Stimulated activated CD8-positive, alpha-beta memory T cell treated with anti-CD3 and anti-CD28 coated beads, Interleukin-15, amount 100 ng/mL, for 24 hours (primary cell): ENCODE measurements at places on chromosomes 4 and X.

- no peak for DNase-seq
These were observed 7.6 kb downstream of the PLXNB3 start for GRCh38 chrX:153771415-153772315.

DNA sequence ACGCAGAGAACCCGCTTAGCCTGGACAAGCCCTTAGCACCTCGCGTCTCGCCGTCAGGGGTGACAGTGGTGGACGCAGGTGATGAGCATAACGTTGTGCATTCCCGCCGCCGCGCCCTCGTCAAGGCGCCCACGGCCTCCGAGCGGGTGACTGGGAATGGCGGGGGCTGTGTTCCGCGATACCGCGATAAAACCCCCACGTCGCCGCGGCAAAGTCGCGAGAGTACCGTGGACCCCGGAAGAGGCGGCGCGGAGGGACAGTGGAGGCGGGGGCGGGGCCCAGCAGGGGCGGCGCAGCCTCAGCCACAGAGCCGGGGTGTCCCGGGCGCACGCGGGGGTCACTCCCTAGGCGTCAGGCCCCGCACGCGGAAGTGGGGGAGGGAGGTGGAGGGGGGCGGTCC, 53.8 kb downstream of the ZFYVE28 start:
- DNase-seq: peak; percentile 17

DNA sequence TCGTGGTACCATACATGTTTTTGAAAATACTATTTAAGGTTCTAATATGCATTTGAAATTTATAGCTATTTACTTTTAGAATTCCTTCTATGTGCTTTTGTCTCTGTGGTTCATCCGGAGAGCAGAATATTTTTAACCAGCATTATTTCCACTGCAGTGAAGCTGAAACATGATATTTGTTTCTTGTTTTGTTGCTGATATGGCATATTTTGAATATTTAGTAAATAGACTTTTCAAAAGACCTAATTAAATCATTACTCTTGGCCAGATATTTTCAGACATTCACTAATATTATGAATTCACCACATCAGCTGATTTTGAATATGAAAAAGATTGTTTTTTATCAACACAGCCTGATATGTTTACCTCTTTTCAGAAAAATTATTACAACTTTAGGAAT, 87.0 kb downstream of the FAT4 start:
- no peak for DNase-seq

GRCh38 chr4:145536044-145536443, 54.4 kb downstream of the SMAD1 start:
- DNase-seq: no peak

- no peak for DNase-seq
These were observed 24.9 kb downstream of the WDR1 start for GRCh38 chr4:10091531-10092181.

GRCh38 chr4:143311924-143312323, 24.8 kb upstream of the GAB1 start:
- DNase-seq: no peak

GRCh38 chr4:157270108-157270507, 49.6 kb downstream of the GRIA2 start:
- no peak for DNase-seq

GRCh38 chrX:14015941-14016340, 13.8 kb downstream of the GEMIN8 start:
- no peak for DNase-seq

GRCh38 chr4:8580321-8581093, at the start of gene GPR78:
TSS of gene GPR78 (plus strand) at chr4:8580392. CDS start at chr4:8580983, 591 bp downstream.
- DNase-seq: peak; percentile 17

GRCh38 chr4:173777421-173777820, 247.4 kb upstream of the HAND2 start:
- no peak for DNase-seq

DNA sequence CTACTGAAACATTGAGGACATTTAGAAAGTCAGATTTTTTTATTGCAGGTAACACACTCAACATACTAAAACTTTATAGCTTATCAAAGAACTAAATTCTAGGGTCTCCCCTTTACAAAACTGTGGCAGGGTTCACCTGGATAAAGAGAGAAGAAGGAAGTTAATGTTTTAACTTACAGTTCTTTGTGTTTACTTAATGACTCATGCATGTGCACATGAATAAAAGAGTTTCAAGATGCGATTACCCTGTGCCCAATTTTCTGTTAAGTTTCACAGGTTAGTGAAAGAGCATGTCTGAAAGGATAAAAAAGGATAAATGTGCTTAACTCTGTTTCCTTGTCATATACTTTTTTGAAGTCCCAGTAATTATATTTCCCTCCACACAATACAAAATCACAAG, 16.8 kb downstream of the DCAF8L1 start:
- no peak for DNase-seq

DNA sequence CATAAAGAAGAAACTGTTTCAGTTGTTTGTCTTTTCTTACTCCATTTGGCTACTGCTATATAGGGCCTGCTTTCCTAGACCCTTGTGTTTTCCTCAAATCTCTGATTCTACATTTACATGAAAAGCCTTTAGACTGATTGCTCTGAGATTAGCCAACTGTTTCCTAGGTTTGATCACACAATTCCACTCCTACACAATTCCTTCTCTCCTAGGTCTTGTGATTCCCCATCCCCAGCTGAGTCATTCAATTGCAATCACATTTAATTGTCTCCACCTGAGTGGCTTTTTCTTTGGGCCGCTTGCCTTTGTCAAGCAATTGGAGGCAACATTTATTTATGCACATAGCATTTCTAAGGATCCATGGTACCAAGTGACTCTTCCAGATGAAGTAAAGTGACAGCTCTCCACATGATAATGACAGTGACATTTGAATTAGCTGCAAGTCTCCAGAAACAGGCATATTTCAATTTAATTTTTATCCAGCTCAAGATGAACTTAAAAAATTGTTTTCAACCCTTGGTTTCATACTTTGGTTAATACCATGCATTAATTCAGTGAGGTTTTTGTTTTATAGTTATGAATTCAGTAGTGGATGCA, 35.8 kb downstream of the ATXN3L start:
- no peak for DNase-seq

DNA sequence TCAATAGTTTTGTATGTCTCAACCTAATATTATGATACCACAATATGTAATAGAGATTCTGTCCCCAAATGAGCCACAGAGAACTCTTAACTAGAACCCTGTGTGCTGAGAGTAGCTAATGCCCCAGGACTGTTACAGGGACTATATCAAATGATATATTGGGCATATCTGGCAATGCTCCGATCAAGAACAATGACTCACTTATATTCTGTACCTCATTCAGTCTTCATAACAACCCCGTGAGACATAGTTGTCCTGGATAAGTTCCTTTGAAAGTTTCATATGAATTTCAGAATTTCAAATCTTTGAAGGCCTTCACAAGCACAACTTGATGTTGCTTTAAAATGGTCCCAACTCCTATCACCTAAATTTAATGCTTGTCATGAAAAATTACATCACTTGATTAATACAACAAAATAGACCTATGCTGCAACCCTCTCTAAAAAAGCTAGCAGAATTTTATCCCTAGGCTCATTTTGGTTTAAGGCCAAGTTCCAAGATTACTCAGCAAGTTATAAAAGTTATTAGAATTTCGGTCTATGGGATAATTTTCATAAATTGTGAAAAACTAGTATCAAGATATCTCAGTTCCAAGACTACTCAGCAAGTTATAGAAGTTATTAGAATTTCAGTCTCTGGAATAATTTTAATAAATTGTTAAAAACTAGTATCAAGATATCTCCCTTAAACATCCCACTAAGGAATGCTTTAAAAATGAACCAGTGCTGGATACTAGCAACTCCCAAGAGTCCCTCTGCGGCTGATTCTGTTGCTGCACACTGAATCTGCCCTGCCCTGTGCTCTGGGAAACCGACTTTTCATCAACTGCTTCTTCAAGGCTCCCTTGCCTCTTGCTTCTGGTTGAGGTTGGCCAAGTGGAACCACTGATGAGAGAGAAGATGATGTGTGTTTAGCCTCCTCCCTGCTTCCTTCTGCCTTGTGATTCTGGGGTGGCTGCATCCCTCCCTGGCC, 6.0 kb upstream of the ANXA3 start:
- DNase-seq: no peak

DNA sequence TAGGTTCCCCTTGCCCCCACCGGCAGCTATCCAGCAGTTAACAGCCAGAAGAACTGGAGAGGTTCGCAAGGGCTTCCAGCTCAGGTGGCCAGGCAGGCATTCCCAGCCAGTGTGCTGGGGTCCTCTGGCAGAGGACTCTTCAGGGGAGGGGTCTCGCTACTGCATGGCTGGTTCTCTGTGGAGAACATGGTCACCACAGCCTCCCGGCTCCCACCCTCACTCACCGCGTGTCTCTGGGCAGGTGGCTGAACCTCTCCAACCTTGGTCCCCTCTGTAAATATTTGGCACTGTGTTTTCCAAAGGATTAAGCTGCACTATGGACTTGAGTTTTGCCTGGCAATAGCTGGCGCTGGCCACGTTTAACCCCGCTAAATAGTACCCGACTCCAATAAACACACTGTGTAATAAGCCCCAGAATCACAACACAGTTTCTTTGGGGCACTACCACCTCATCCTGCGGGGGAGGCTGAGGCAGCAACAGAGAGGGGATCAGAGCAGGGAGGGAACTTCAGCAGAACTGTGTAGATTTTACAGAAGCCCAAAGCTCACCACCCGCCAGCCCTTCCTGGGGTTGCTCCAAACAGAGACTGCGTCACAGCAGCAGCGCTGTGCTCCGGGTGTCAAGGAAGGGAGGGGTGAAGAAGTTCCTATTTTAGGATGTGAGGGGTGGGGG, 15.2 kb downstream of the BCOR start:
- no peak for DNase-seq

- DNase-seq: no peak
These were observed 54.8 kb downstream of the C4orf51 start for GRCh38 chr4:145734576-145735346.

GRCh38 chrX:129613596-129613995, 41.2 kb downstream of the APLN start:
- DNase-seq: no peak

GRCh38 chrX:39196192-39197102, 395.2 kb downstream of the MID1IP1 start:
- DNase-seq: no peak

DNA sequence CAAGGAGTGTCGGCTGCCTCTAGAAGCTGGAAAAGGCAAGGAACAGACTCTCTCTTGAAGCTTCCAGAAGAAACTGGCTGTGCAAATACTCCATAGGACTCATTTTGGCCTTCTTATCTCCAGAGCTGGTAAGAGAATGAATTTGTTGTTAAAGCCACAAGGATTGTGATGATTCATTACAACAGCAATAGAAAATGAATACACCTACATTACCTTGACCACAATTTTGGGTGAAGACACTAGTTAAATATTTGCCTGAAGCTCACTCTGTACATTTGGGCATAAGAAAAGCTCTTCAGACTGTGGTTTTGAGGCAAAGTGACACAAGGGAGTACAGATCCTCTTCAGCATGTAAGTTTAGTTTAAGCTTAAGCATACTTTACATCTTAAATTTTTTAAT, 134.5 kb upstream of the TLL1 start:
- DNase-seq: no peak

DNA sequence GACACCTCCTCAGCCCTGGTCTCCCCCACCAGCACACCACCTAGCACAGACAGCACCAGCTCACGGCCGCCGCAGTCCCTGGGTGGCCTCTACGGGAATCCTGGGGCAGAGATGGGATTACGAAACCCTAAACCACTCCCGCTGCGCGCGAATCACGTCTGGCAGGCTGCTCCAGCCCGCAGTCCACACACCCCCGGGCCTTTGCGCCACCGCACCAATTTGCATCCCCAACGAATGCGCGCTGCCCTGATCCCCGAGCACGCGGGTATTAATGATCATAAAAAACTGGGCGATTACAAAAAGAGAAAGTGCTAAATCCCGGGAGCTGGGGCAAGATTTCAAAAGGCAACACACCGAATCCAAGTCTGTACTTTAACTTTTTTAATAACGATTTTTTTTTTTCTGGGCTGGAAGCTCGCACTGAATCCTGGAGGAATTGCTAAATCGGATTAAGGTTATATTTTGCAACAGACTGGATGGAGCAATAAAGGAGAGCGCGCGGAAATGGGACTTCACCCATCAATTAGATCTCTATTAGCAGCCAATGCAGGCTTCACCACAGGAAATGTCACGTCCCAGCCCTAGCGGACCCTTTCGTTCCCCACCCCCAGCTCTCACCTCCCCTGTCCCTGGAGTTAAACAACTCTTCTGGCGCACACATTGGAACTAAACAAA, 69.8 kb upstream of the TMEM33 start:
- no peak for DNase-seq

DNA sequence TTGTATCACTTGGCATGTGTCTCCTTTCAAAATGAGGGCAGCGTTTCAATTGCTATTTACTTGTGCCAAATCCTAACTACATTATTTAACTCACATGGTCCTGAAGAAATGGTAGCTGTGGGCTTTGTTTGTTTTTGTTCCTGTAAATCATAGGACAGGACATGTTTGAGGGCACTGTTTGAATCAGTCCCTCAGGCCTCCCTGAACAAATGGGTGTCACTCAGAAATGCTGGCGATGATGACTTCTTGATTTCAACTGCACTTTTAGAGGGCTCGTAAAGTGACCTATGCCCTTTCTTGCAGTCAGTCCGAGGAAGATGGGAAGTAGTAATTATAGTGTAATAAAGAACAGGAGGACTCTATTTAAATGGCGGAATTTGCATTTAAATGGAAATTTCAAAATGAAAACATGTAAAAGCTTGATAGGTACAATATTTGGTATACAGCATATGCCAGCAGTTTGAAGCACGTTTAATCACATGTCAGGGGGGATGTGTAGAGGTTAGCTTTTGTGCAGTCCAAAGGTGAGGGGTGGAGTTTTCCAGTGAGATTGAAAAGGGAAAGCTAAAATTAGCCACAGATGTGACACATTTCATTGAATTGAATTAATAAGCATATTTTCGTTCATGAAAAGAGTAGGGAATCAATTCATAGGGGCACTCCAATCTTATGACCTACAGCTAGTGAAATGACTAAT, 1958.7 kb upstream of the IGFBP7 start:
- no peak for DNase-seq

DNA sequence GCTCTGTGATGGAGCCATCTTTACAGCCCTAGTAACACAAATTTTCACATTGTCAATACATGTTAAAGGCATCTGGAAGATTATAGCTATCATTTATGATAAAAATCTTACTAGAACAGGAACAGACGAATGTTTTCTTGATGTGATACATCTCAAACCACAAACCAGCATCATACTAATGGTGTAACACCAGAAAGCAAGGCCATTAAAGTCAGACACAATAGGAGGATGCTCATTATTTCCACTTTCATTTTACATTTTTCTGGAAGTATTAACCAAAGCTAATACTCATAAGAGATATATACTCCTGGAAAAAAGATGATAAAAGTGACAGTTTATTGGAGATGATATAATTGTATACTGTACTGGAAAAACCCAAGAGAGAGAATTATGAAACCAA, 5.3 kb downstream of the AKAP14 start:
- no peak for DNase-seq
